GM03348 (cell line): ENCODE measurements at places on chromosomes 1 and 21.

DNA sequence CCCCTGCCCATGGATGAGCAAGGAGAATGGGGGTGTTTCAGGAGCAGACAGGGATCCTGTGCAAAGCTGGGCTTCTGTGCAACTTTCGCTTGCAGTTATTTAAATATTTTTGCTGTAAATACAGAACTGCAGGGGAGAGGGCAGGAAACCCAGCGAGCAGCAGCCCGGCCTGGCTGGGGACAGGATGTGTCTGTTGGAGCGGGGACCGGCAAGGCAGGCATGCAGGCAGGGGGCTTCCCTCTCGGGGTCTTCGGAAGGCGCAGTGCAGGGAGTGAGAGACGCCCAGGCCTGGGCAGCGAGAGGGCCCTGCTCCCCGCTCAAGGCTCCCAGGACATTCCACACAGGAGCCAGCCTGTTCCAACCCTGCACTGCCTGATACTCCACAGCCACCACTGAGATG, 1.7 kb upstream of the AIRE start:
- no peak for DNase-seq

GRCh38 chr1:5950994-5951785, 41.0 kb downstream of the NPHP4 start:
- DNase-seq, result no peak

DNA sequence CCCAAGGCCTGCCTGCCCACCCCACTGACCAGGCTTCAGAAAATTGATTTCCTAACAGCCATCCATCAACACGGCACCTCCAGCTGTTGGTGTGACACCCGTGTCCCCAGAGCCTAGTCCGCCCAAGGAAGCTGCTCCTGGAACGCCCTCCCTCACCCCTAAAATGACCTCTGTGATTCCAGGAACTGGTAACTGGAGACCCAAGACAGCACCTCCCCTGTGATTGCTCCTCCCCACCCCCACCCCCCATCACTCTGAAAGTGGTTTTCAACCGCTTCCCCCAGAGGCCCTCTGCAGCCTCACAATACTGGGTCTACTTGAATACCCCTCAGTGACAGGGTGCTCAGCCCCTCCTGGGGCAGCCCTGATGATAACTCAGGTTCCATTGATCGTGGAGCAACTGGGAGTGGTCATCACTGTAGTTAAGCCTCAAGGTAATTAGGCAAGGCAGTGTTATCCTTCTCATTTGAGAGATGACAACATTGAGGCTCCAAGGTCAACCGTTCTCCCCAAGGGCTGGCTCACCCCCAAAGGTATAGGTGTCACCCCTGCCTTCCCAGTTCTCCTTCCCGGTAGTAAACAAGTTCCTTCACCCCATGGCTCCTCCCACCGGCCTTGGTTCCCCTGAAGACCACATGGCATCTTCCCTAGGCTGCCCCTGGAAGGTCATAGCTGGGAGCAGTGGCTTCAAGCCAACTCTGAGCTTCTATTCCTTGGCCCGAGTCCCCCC, 52.0 kb downstream of the TAS1R2 start:
- no peak for DNase-seq

DNA sequence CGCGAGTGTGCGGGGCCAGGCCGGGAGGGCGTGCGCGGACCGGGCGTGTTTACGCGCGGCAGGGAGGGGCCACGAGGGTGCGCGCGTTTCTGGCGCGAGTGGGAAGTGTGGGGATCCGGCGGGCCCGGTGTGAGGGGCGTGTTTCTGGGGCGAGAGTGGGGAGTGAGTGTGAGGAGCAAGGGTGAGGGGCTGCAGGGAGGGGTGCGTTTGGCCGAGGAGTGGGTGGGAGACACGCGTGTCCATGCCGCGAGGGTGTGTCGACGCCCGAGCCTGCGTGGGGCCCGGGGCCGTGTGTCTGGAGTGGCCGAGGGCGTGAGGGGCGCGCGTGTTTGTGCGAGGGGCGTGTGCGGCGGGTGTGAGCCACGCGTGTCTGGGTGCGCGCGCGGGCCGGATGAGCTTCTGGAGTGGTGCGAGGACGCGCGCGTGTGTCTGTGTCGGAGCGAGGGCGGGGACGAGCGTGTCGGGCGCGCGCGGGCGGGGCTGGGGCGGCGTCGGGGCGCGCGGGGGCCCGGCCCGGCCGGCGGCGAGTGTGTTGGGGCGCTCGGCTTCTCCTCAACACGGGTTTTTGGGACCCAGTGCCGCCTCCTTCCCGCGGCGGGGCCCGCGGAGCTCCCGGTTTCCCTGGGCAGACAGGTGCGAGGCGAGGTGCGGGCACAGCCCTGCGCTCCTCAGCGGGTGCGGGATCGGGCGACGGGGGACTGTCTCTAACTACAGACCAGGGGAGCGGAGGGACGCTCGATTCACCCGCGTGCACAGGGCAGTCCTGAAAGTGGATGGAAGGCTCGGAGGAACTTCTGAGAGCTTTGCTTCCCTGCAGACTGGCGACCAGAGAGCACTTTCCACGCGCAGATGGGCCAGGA, 65.8 kb upstream of the VAMP3 start:
- DNase-seq, result no peak
